ENCODE measurements at places on chromosomes 1 and 21.

DNA sequence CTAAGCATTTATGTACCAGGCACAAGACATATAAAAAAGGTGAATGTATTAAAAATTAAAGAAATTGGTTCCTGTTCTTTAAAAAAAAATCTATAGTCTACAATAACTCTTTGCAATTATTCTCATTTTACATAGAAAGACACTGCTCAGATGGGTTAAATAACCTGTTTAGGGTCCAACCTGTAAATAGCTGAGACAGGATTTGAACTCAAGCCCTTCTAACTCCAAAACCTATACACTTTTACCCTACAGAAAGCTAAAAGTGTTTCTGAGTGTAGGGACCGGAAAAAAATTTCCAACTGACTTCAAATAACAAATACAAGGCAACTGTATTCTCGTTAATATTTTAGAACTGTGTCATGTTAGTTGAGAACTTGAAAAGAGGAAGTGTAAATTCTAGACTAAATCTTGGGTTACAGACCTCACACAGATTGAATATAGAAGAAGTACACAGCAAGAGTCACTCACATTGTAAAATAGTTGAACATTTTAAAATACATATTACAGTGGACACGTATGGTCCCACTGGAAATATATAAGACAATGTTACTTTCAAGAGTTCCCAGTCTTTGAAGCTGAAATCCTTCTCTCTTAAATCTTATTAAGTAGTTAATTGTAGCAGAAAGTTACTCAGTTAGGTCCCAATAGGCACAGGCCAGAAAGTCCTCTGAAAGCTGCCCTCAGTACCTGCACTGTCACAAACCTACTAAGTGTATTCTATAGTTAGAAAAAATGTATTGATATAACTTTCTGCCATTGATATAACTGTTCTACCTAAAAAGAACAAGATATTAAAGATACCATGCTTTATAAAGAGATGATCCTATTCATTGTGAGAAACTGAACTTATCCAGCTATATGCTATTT lies 7.3 kb downstream of the EDEM3 start:
- DNase-seq = no peak

GRCh38 chr1:14800014-14800413 lies 201.5 kb downstream of the KAZN start:
- DNase-seq = no peak

GRCh38 chr1:67433837-67434236 lies 3.6 kb upstream of the SERBP1 start:
- no peak for DNase-seq

DNA sequence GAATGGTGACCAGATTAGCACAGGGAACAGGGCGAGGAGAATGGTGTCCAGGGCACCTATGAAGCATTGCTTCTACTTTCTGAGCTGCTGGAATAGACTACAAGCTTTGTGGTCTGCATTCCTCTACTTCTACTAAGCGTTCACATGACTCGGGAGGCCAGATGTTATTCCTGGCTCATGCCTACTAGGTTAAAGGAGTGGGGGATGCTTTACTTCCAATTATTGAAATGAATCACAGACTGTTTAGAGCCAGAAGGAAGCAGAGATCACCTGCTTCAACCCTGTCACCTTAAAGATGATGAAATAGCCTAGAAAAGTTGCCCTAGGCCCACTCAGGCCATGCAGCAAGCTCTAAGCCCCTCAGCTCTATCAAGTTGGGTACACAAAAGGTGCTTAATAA lies 633.5 kb downstream of the KIF26B start:
- DNase-seq = no peak

GRCh38 chr1:36322786-36323635 lies 434 bp downstream of the EVA1B start:
- DNase-seq = no peak
